ENCODE measurements at places on chromosomes 12 and 14.

DNA sequence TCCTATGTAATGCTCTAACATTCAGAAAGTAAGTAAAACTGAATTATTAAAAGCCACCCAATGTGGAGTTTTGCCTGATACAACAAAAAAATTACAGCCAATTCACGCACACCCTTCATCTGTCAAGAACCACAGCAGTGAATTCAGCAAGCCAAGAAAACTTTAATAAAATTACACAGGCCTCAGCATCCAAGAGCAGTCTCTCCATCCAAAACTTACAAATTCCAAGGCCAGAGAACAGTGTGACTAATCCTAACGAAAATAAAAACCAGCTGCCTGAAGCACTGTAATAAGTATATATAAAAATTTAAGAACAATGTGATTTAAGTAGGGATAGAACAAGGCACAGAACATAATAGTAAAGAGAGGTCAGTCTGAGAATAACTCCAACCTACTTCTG is 54.2 kb downstream of the SIX6 start:
- DNase-seq: peak; percentile 55

- DNase-seq: peak; percentile 73
These were observed 10.6 kb upstream of the MLXIP start for GRCh38 chr12:122067966-122068365.

DNA sequence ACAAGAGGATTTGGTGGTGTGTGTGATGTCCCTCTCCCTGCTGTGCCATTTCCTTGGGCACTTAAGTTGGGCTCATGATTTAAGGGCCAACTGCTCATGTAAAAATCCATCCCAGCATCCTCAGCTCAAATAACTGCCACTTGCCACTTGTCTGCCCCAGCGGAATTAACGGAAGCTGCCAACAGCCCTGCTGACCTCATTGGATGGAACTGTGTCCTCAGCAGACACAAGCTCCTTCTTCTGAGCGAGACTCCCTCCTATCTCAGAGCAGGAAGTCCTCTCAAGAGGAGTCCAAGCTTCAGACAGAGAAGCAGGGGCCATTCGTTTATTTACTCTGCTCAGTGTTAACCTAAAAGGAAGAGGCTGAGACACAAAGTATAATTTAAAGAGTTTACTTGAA is 29.6 kb upstream of the PRMT8 start:
- DNase-seq: no peak

DNA sequence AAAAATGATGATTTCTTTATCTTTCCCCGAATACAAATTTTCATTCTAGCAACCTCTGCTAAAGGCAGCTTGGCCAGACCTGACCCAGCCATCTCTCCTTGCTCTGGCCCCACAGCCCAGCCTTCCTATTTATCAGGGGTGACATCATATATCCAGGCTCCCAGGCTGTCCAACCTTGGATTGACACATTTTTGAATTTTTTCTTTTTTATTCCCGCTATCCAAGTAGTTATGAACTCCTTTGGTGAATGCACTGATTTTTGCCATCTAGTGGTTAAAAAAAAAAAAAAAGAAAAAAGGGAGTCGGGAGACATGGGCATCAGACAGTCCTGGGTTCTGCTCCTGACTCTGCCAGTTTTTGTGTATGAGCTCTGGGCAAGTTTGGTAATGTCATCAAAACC is 120.5 kb downstream of the PTPN11 start:
- DNase-seq: no peak

- DNase-seq: no peak
These were observed 1104.7 kb upstream of the TMEM132C start for GRCh38 chr12:127162307-127162706.

Measured in femur (tissue), 1 donor.